ENCODE measurements at places on chromosomes 2 and 18.
A peak's percentile ranks its signal among the peaks of the same experiment; 100 is the strongest.

- DNase-seq = no peak
Observed at GRCh38 chr2:73963385-73964120, 21.2 kb upstream of the TET3 start.

DNA sequence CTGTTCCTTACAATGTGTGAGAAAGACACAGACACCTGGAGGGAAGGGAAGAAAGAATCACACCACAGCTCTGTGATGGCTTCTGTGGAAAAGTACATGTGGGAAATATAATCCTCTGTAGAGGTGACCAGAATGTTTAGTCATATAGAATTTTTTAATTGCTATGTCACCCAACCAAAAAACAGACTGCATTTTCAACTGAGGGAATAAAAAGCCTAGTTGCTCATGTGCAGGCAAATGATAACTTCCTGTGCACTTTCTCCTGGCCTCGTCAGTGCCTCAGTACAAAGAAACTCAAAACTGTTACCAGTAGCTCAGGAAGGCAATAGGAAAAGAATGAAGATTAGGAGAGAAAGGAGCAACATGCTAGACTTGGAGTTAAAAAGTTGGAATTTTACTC lies 326.8 kb downstream of the OSR1 start:
- DNase-seq = no peak

DNA sequence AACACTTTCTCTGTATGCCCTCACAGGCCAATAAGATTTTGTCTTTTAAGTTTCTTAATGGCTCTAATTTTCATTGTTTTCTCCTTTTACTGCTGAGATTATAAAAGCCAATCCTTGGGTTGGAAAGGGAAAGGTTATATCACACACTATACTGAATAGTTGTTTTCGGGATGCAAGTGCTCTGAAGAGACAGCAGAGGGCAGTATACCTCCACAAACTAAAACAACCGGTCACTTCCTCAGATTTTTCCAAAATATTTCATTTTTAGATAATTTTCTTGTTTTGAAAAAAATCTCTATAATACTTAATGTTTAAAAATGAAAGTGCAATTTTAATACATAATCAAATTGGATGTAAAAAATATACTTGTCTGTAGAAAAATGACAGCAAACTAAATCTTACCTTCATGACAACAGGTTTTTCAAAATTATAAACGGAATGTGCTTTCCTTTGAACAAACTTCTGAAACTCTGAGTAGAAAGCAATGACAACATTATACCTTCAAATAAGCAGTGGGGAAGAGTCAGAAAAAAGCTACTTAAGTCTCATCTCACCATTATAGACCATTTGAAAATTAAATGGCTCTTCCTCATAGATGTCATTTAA lies 82.7 kb downstream of the ORC4 start:
- DNase-seq = peak; percentile 10

- no peak for DNase-seq
Observed at GRCh38 chr2:173472112-173472511, 117.4 kb downstream of the CDCA7 start.

DNA sequence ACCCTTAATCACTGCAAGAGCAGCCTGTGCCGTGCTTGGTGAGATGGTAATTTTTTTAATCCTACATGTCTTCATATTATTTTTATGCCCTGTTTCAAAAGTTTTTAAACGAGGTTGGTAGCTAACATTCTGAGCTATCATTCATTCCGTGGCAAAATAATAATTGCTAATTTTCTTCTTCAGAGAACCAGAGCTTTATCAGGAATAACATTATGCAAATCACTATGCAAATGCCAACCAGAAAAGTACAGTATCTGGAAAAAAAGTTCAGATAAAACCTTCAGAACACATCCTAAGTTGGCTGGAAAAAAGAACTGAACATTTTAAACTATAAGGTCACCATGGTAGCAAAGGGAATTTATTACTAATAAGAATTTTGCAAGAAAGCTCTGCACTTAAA lies 165.1 kb upstream of the NABP1 start:
- DNase-seq = no peak

GRCh38 chr2:134576478-134576877 lies 142.3 kb downstream of the TMEM163 start:
- DNase-seq = no peak

GRCh38 chr2:106076941-106077340 lies 117.2 kb downstream of the UXS1 start:
- DNase-seq = no peak

DNA sequence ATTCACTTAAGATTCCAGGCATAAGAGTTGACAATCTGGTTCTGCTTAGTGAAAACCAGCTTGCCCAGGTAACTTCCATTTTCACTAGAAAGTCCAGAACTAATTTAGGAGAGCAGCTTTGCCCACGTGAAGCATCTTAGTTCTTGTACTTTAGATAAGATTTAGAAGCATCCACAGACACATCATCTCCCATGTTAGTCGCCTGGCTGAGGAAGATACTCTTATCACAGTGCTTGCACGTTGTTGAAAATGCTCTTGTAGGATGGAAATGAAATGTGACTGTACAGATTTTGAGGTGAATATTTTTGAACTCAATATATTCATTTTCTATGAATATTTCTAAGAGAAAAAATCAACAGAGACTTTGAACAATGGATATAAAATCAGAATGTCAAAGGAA lies 159.7 kb downstream of the SOCS6 start:
- DNase-seq = no peak

DNA sequence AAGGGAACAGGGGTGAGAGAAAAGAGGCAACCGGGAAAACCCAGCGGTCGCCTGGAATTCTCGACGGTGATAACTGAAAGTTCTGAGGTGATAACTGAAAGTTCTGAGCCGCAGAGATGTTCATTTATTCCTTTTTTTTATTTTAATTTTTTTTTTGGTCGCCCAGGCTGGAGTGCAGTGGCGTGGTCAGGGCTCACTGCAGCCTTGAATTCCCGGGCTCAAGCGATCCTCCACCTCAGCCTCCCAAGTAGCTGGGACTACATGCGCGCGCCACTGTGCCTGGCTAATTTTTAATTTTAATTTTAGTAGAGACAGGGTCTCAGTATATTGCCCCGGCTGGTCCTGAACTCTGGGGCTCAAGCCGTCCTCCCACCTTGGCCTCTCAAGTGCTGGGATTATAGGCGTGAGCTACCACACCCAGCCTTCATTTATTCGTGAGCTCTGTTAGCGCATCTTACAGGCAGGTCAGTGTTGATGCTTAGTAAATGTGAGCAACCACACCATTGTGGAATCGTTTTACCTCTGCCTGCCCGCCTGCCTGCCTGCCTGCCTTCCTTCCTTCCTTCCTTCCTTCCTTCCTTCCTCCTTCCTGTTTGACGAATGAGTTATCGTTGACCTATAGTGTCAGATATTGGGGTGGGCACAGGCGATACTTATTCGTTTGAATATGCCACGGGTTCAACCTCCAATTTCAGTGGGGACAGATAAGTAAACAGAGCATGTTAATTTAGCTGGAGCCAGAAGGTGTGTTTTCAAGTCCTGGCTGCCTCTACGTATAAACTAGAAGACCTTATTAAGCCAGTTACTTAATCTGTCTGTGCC lies 557 bp upstream of the E2F6 start:
- no peak for DNase-seq

- DNase-seq = no peak
Observed at GRCh38 chr2:137800386-137800785, 163.9 kb upstream of the HNMT start.

- DNase-seq = no peak
Observed at GRCh38 chr2:98382739-98383138, 36.5 kb downstream of the CNGA3 start.

- no peak for DNase-seq
Observed at GRCh38 chr2:60068755-60069154, 484.7 kb downstream of the BCL11A start.

DNA sequence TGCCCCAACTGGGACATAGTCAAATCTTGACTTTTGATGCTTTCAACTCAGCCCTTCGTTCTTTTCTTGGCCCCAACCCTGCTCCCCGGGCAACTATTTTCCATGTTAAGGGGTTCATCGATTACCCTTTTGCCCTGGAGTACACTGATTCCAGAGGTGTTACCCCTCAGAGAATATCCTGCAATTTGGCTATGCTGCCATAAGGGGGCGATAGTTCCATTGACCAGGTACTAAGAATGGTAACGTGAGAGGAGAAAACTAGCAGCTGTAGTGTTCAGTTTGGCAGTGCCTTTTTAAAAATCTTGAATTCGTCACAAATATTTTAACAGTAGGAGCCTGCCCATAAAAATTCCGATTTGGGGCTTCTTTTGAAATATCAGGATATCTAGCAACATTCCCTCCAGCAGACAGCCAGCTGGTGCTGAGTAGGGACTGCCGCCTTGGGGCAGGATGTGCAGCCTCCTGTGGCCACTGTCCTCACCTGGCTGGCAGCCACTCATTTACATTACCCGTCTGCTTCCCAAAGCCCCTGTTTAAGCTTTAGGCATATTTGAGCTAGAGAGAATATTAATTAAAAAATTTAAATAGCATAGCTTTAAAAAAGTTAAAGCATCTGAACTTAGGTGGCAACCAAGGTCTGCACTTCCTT lies 146.3 kb upstream of the SKOR2 start:
- no peak for DNase-seq

Data from GM04504 (cell line).